Natural killer cell treated with Interleukin-12 subunit alpha and Interleukin-12 subunit beta and Interleukin-15 and Interleukin-18, amount 100 ng/mL, for 72 hours (primary cell): ENCODE measurements at places on chromosomes 7 and 10.

GRCh38 chr7:151126491-151127137 lies 40.3 kb downstream of the AGAP3 start:
- DNase-seq, result no peak

DNA sequence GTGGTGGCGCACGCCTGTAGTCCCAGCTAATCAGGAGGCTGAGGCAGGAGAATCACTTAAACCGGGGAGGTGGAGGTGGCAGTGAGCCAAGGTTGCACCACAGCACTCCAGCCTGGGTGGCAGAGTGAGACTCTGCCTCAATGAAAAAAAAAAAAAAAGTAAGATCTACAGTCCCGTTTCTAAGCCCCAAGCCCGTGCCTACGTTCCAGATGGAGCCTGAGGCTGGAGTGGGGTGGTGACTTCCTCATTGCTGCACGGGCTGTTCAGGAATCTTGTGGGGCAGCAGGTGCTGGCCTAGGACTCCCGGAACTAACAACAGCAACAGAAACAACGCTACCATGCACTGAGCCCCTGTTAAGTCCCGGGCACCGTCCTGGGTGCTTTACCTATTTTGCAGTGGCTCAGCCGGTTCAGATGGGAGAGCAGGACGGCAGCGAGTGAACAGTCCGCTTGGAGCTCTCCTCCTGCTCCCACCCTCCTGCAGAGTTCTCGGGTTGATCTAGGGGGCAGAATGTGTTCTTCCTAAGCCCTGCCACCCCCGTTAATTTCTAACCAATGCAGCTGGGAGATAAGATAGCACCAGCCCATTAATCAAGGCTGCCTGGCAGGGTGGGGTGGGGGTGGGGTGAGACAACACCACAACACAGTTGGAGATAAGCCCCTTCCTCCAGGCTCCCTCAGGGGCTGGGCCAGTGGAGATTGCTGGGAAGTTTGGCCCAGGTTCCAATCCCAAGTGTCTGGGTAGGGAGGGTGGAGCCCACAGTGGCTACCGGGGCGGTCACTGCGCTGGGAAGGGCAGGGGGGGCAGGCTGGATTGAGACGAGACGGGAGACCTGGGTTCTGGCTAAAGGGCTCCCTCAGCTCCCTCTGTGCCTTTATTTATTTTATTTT lies 17.0 kb upstream of the SFRP5 start:
- DNase-seq, result no peak

DNA sequence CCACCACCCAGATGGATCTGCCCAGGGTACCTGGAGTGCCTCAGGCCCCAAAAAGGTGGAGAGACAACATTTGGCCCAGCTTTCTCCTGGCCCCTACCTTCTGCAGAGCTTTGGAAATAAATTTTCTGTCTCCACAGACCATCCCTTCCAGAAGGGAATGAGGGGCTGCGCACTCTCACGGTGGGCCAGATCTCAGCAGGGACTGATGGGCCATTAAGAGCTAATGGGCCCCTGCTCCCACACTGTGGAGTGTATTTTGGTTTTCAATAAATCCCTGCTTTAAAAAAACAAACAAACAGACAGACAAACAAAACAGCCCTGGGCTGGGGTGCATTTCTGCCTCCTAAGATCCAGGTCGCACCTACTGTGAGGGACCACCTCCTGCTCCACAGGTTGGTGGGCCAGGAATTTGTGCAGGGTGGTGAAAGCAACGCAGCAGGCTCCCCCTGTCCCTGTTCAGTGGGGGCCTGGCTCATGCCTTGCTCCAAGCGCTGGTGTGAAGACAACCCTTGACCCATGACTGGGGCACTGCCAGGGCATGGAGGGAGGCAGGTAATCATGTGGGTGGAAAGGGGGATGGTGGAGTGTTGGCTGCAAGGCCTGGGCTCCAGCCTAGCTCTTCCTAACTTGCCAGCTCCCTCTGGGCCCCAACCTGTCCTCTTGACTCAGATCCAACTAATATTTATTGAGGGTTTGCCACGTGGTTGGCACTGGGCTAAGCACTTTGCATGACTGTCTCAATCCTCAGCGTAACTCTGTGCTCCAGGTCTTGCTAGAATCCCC lies 88.5 kb downstream of the COL13A1 start:
- DNase-seq, result no peak

GRCh38 chr10:4067531-4067930 lies 282.5 kb upstream of the KLF6 start:
- no peak for DNase-seq

GRCh38 chr10:109934958-109935793 lies 11.9 kb upstream of the XPNPEP1 start:
- DNase-seq, result no peak

GRCh38 chr7:140734729-140735128 lies 38.2 kb downstream of the NDUFB2 start:
- DNase-seq, result no peak

GRCh38 chr10:126397156-126397555 lies 8.9 kb upstream of the ADAM12 start:
- DNase-seq, result no peak

- DNase-seq, result no peak
These were observed 369.6 kb downstream of the TCERG1L start for GRCh38 chr10:130941886-130942285.

DNA sequence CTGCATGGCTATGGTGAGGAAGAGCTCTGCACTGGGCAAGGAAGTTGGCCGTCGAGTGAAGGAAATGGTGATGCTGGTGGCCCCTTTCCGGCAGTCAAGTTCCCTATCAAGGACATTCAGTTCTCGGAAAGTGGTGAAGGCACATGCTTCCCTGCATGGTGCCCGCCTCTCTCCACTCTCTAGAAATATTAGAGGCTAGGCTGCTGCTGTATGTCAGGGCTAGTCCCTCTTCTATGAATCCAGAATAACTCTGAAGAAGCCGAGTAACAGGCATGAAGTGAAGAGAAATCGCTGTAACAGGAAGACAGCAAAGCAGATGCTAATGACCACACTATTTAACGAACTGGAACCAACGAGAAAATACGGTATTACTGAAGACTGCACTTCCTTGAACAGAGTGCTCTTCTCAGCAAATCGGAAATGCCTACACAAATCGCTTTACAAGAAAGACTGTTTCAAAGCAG lies 5.4 kb downstream of the IDI1 start:
- peak; percentile 82 for DNase-seq

- no peak for DNase-seq
These were observed 111.8 kb downstream of the TBXAS1 start for GRCh38 chr7:139940866-139941265.

- no peak for DNase-seq
These were observed 126.7 kb downstream of the INHBA start for GRCh38 chr7:41576166-41576565.

- DNase-seq, result no peak
These were observed 15.6 kb upstream of the MUC3A start for GRCh38 chr7:100933734-100934133.

GRCh38 chr7:45890125-45890901 lies 2.0 kb downstream of the IGFBP1 start:
- no peak for DNase-seq

- no peak for DNase-seq
These were observed 57.3 kb downstream of the ZNF438 start for GRCh38 chr10:30974355-30974754.

DNA sequence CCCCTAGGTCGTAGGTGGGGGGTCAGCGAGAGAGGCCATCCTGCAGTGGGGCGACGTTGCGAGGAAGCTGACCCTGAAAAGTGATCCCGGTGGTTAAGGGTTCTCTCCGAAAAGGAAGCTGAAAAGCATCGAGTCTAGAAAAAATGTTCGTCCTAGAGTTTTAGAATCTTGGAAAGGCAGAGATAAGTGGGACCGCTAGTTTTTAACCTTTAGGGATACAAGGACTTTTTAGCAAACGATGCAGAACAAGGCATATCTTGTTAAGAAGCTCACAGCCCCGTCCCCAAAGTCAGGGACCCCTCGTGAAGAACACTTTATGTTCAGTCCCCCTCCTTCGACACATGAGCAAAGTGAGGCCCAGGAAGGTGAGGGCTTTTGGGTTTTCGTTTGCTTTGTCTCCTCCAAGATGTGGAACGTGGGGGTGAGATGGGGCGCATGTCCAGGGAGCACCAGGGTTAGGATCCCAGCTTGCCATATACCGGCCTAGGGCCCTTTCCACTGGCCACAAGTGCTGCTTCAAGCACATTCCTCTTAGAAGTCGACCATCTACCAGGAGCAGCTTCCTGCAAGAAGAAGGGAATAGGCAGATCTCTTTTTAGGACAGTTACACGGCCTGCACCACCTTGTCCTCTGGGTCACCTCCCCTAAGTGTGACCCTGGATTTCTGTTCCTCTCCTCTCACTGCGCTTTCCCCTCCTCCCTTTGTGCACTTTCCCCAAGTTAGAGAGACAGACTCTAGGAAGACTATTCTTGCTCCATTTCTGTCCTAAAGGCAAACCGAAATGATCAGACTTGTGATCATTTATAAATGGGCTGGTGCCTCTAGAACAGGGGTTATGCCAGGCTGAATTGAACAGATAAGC lies 969 bp downstream of the SLC35G1 start:
- no peak for DNase-seq

DNA sequence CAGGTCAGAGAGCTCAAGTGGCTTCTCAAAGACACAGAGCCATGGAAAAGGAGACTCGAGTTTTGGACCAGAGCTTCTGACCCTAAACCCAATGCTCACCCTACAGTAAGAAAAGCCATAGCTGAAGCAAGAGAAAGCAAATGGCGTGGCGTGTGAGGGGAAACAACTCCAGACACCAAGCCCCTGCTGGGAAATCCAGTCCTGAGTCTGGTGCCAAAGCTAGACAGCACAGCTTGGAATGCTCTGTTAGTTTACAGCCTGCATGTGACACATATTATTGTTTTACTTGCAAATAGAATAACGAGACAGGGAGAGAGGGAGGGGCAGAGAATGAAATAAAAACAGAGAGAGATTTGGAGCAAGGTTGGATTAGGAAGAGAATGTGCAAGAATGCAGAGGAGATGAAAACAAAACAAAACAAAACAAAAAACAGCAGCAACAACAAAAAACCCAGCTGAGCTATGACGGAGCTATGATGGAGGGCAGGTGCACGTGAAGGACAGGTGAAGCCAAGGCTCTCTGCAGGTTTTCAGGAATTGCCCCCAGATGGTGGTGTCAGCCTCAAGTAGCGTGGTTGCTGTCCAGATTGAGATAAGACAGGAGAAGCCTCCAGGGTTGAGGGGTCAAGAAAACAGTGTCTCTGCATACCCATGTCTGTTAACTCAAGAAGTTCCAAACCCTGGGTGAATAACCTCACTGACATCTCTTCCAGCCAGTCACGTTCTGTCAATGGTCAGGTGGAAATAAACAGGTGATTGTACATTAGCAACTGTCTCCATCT lies 69.7 kb upstream of the LRRC18 start:
- no peak for DNase-seq
